Left lobe of liver (tissue), 2 donors: ENCODE measurements at places on chromosomes 6 and 20. TPM values are rescaled to one million over a fixed set of nuclear protein-coding genes. Genes with fewer than 3 reads are reported as not detected.

Gene FAM83B
- total RNA-seq: 0.15 TPM

Gene SRSF12
- total RNA-seq: 0.10 TPM

Gene ZC3H12D
- 0.86 TPM for total RNA-seq

Gene ADGRF5
- total RNA-seq: 8.3 TPM

Gene HDGFL1
- total RNA-seq: not detected

Gene MLN
- total RNA-seq: not detected

Gene KCNB1
- 6.5 TPM for total RNA-seq

Gene STK38
- total RNA-seq: 13.5 TPM

GRCh38 chr6:144710207-144710606 is 425.1 kb downstream of the UTRN start:
- no peak for DNase-seq

- DNase-seq: no peak
These were observed 264.5 kb downstream of the EYA4 start for GRCh38 chr6:133505681-133506080.

DNA sequence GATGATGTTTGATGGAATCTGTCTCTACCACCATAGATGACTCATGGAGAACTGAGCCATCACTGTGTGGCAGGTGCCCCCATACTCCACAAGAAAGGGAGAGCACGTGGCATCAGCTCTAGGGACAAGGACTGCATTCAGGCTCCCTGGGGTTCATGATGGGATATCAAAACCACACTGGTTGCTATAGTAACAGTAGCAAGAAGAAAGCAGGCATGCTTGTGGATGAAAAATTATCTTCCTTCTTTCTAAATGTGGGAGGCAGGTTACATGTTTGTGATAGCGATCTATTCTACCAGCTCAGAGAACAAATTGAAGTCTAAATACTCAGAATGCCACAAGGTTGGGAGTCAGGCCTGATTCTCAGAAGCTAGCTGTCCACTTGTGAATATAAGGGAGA is 224.2 kb downstream of the ARHGAP18 start:
- DNase-seq: no peak

DNA sequence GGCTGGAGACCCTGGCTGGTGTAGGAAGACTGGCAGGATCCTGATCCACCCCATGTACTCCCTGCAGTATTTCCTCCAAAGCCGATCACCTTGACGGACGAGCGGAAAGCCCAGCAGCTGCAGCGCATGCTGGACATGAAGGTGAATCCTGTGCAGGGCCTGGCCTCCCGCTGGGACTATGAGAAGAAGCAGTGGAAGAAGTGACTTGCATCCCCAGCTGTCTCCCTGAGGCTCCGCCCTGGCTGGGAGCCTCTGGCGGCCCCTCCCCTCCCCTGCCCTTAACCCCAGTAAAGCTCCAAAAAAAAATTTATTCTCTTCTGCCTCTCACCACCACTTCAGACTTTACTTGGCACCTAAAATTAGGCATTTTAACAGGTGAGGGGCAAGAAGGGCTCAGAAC is 7.0 kb downstream of the COX4I2 start:
- DNase-seq: no peak

GRCh38 chr6:56756791-56757587 is 114.3 kb upstream of the DST start:
- no peak for DNase-seq

GRCh38 chr6:150881911-150882481 is 16.5 kb downstream of the MTHFD1L start:
- no peak for DNase-seq

DNA sequence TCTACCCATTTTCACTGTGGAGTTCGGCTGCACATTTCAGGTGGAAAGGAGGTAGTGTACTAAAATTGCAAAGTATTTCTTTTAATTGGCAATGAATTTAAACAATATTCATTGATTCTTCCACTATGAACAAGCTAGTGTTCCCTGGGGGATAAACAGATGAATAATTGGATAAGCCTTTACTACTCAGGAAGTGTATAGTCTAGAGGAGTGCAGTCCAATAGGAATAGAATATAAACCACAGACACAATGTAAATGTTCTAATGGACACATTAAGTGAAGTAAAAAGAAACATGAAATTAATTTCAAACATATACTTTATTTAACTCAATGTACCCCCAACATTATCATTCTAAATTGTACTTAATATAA is 28.7 kb downstream of the SGK1 start:
- DNase-seq: no peak

DNA sequence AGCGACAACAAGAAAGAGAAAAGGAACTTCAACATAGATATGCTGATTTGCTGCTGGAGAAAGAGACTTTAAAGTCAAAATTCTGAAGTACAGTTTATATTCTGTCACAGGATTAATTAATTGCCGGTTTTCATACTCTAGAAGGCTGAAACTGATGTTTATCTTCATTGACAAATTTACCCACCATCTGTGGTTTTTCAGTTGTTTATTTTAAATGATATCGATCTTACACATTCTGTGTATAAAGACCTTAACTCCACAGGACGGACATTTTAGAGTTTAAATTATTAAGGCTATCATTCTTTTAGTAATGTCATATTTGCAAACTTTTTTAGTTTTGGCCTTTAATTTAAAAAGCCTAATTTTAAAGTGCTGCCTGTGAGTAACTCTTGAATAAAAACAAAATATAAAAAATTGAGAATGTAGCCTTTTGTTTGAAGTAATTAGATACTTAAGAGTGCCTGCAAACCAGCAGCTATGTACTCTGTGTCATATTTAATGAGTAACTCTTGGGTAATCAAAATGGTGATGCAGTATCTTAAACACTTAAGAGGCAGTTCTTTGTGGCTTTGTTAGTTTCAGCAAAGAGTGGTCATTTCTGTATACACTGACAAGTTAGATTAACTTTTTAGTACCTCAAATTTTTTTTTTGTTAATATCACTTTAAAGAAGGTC is 59.3 kb downstream of the CDC5L start:
- DNase-seq: no peak

GRCh38 chr20:15916623-15917022 is 656.6 kb downstream of the KIF16B start:
- no peak for DNase-seq

- DNase-seq: no peak
These were observed 63.5 kb upstream of the E2F3 start for GRCh38 chr6:20338156-20338555.

- no peak for DNase-seq
These were observed 49.8 kb downstream of the SPATA2 start for GRCh38 chr20:49865559-49865958.

DNA sequence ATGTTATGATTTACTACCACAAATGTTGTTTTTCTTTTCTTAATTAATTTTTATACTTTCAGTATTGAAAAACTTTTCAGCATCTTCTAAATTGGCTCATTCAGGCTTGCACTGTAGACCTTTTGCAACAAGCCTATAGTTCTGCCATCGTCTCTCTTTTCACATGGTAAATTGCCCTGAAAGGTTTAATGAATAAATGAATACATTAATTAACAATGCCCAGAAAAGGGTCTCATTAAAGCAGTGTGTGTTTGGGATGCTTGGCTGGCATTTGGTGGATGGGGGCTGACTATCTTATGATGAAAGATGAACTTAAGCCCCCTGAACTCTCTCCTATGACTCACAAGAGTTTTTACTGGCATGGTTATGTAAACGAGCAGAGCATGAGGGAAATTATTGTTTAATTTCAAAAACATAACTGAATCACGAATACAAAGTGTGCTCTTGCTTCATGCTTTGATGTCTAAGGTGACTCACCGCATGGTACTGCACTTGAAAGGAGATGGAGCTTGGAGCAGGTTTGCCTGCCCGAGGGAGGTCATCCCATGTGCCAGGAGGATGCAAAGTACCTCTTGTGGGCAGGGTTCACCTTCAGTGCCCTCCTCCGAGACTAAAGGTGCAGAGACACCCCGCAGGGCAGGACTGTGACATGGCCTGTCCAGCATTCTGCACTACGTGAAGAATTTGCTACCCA is 13.8 kb upstream of the PCK1 start:
- DNase-seq: no peak

- DNase-seq: peak; percentile 57
These were observed 1.2 kb downstream of the FOXA2 start for GRCh38 chr20:22582964-22583772.

GRCh38 chr6:73521351-73521985 is 636 bp upstream of the EEF1A1 start:
- no peak for DNase-seq

DNA sequence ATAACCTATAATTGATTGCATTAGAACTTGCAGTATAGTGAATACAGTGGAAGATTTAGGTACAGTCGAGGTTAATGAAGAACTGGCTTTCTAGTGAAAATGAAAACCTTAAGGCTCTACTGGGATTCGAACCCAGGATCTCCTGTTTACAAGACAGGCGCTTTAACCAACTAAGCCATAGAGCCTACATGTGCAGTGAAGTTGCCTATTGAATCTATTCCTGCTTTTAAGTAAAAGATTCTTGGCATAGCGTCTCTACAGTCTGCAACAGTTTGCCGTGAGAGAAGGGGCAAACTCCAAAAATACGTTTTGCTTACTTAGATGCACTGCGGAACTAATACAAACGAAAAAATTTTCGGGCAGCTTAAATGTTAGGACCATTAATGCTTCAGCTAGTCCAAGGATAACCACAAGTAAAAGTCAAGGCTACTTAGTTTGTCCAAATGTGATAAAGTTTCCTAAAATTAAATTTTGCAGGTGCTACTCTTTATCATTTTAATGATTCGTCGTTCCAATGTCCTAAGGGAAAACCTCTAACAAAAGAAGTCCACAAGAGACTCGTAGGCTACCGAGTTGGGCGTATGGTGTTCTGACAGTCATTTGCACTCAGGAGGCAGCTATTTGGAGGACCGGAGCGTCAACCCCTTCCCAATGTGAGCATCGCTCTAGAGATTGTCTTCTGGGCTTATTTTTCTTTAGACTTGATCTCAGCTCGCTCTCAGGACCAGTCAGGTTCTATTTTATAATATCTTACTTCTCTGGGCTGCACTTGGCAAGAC is 31.3 kb upstream of the ZSCAN23 start:
- DNase-seq: no peak

DNA sequence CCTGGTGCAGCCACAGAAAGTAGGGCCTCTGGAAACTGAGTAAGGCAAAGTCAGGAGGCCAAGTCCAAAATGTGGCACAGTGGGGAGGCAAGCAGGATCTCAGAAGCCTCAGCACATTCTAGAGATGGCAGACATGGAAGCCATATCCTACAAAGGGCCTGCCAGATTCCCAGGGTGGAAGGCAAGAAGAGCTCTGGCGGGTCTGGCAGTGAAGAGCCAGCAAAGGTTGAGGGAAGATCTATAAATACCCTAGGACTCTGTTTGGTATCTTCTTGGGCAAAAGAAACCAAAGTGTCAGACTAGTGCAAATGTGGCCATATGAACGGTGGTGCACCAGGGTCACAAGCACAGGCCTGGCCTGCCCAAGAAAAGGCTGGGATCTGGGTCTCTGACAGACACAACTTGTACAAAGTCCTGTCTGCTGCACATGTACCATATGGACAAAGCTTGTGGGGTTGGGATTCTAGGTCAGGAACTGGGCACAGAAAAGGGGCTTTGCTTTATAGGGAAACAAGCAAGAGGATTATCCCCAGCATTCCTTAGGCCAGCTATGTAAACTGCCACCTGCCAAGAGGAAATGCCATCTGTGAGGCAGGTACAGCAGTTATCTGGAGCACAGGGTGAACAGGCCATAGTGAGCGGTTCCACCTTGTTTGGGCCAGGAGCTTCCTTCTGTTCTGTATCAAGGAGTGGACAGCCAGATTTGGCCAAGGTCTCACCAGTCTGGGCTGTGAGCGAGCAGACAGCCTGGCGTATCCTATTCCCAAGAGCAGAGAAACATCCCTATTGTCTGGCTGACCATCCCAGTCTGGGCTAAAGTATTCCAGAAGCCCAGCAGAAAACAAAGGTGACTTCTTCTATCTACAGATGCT is 36.3 kb upstream of the SLC4A11 start:
- DNase-seq: no peak

DNA sequence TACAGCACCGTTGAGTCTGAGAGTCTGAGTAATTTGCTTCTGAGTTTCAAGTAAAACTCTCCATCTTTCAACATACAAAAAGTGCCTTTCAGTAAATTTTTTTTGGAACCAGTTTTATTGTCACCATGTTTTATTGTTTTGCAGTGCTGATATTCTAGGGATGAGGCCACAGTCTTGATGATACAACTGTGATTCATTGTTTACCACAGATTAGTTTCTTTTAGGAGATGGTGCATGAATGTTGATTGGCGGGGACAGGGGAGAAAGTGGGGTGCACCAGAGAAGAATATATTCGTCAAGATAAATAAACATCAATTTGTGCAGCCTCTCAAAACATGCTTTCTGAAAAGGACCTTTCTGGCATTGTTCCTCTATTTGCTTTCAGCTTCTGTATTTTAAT is 109.0 kb downstream of the MCHR2 start:
- DNase-seq: no peak

DNA sequence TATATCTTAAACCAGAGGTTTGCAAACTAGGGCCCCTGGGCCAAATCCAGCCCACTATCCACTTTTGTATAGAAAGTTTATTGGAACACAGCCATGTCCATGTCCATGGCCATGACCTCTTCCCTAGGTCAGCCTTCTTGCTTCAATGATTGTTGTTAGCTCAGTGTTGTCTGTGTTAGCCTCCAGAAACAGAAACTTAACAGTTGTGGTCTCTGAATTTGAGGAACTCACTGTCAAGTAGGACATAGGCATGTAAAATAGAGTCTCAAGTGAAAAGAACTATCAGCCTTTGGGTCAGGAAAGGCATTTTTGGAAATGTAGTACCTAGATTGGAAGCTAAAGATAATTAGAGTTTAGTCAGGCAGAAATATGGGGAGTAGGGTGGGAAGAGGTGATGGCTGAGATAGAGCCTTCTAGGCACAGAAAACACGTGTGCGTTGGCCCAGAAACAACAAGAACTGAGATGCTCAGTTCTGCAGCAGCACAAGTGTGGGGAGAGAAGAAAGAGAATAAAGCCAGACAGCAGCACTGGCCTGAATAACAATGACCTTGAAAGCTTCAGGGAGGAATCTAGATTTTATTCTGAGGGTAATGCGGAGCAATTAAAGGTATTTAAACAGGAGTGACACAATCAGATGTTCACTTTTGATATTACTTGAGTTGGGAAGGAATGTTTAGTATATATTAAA is 87.0 kb upstream of the OLIG3 start:
- DNase-seq: no peak

GRCh38 chr6:42561986-42562385 is 1.8 kb upstream of the UBR2 start:
- no peak for DNase-seq

DNA sequence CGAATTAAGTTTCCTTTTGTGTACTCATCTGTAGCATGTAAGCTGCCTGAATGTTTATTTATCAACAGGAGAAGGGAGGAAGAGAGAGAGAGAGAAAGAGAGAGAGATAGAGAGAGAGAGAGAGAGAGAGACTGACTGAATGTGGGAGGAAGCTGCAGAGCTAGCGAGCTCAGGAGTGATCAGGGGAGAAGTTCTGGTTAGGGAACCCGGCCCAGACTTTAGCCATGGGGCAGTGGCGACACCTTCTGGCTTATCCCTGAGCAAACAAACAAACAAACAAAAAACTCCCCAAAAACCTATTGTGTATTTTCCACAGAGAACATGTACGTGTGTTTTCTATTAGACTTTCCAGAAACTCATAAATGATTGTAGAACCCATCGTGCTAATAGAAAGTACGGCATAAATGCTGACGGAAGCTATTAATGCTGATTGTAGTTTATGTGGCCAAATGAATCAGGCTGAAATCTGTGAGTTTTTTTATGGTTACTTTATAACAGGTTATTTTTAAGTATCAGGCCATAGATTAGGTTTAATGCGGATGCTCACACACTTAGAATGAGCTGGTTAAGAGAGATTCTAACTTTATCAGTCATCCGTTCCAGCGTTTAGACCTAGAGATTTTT is 92.8 kb downstream of the CLIC5 start:
- peak; percentile 58 for DNase-seq

- no peak for DNase-seq
These were observed 1.7 kb upstream of the FBXO5 start for GRCh38 chr6:152984513-152984872.

- no peak for DNase-seq
These were observed 1005.4 kb downstream of the GRIK2 start for GRCh38 chr6:102398788-102399390.
